NCI-H1417 (cell line): ENCODE measurements at places on chromosomes 3 and 15.

DNA sequence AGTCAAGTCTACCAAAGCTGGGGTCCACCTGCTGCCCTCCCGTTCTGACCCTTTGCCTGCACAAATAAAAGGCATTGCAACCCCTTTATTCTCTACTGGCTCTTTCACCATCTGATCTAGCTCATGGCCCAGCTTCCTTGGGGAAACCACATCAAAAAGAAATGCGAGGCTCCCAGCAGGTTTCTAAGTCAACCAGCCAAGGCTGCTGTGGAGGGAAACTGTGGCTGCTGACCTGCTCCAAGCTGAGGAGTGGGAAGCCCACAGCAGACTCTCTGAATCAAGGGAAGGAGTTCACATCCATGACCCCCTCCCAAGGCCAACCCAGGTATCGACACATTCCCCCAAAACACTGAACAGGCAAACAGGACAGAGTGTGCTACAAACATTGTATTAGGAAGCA, 25.2 kb upstream of the SLCO2A1 start:
- DNase-seq, result no peak

GRCh38 chr3:164451072-164451910, 627.0 kb downstream of the SI start:
- no peak for DNase-seq

DNA sequence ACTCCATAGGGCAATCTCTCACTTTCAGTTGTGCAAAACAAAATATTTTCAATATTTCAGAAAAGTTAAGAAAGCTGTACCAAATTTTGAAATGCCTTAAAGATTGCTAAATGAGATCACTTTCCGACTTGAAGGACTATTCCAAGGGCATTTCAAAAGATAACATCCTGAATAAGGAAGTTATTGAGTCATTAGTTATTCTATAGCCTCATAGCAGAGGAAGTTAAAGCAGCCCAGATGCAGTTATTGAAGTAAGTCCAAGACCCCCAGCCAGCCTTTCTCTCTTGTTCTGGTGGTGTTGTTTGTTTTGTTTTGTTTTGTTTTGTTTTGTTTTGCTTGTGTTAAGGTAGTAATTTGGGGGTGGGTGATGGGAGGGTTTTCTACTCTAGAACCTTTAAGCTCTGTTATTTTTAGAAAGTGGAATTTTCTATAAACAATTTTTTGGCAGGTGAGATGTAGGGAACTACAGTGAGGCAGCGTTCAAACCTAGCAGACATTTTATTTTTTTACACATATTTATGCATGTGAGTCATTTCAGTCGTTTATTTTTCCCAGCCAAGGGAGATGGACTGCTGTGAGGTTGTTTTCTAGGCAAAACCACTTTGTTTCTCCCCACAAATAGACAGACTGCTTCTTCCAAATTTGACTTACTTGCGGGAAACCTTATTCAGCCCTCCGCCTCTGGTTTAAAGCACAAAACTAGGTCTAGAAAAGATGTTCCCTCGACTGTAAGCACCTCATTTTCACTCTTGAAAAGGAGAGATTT, 216.3 kb upstream of the ARPP21 start:
- DNase-seq, result no peak

GRCh38 chr3:37715358-37715757, 146.3 kb upstream of the CTDSPL start:
- DNase-seq, result no peak

DNA sequence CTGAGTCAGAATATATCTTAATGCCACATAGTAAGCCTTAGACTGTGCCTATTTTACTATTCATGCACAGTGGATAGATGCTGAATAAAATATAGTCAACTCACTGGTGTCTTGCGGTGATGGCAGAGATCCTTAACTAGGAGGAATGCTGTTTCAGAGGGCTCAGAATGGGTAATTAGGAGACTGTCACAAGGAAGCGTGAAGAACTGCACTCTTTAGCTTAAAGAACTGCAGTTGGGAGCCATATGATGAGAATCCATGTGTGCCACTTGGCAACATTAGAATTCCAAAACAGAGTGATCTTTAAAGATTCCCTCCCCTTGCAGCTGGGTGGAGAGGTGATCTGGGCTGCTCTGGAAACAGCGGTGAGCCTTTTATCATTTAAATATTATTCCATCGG, 357.6 kb downstream of the MCTP2 start:
- DNase-seq, result no peak

- DNase-seq, result no peak
Measured at GRCh38 chr15:25469377-25469776, 30.6 kb upstream of the UBE3A start.

DNA sequence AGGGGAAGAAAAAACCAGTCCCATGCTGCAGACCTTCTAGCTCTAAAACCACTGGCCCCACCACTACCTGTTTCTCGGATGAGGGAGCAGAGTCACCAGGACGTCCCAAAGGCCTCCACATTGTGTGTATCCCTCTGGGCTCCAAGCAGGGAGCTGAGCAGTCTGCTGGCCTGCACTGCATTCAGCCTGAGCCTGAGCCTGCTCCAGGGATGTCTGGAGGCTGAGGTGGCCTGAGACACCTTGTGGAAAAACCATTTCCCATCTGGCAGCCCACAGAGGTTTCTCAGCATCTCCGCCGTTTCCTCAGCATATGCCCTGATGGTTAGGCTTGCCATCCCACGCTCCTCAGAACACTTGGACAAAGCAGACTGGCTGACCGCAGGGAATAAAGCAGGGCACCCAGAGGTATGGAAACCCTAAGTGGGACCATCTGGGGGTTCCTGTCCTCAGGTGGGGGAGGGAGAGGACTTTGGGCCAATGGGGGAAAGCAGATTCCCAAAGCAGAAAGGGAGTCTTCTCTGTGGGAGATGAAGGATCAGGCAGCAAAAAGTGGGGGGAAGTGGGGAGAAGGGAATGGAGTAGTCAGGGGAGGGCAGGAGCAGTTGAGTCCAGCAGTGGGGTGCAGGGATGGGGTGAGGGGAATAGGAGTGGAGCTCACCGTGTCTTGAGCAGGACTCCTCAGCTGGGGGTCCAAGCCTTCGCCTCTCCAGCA, at the start of gene CILP:
TSS of gene CILP (minus strand) at position 704 of the 712 bp plus-strand sequence. CDS start 1,718 bp downstream, outside the sequence.
- DNase-seq, result no peak

DNA sequence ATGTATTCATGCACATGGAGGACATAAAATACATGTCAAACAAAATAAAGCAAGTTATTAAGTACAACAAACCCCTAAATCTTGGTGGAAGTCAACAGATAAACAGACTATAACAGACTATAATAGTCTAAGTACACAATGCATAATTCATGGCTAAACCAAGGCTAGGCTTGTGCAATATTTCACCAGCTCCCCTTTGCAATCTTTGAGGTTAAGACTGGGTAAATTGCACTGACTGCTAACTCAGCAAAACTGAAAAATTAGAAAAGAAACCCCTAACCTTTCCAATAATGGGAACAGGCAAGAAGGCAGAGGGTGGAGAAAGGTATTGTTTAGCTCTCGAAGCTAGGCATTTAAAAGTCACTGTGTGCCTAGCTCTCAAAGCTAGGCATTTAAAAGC, 304.9 kb upstream of the WNT5A start:
- no peak for DNase-seq

DNA sequence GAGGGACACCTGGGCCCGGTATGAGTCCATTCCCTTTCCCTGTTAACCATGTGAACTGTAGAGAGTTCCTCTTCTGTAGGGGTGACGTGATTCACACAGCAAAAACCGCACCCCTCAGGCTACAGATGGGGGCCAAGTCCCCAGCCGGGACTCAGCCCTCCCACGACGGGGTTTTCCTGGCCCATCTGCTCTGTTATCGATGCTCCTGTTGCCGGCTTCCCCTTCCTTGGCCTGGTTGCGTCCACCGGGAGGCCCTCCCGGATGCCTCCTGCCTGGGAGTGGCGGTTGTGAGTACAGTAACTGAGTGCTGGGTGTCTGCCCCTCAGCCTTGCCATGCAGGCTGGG, 817 bp upstream of the PLXNA1 start:
- DNase-seq, result no peak

DNA sequence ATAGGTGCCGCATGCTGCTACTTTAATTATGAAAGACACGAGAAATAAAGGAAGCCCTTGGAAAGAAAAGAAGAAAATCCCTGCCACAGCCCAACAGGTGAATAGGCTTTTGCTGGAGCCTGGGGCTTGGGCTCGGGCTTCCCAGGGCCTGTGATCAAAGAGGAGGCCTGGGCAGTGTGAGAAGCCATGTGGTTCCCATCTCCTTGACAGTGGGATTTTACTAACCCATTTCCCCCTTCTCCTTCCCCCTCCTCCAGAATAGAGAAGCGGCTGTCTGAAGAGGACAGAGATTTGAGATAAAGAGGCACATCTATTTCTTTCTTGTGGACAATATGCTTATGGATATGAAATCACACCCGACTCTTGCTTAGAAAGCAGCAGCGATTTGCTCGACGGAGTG, 369.1 kb downstream of the MCTP2 start:
- no peak for DNase-seq

DNA sequence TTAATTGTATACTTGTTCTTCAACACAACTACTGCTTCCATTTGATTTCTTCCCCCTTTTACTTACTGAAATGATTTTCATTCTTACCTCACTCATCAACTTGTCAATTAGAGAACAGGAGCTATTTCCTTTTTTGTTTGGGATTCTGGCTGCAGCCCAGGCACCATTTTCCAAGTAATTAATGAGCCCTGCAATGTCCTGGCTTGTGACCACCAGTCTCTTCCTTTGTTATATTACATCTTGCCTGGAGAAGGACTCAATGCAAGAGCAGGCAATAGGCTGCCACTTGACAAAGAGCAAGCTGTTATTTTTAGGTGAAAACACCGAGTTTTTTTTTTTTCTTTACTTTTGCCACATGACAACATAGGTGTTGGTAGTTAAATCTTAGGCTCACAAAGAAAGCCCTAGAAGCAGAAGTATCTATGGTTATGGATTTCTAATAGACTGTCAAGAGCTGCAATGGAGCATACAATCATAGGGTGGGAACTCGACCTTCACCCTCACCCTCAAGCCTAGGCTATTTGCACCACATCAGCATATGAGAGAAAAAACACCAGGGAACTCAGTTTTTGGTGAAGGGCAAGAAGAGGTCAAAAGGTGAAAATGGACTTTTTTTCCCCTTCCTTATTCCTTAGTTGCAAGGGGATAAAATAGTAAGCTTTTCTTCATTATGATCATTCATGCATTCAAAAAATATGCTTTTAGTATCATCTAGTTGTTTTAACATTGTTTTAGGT, 114.9 kb downstream of the TNIK start:
- DNase-seq, result no peak

DNA sequence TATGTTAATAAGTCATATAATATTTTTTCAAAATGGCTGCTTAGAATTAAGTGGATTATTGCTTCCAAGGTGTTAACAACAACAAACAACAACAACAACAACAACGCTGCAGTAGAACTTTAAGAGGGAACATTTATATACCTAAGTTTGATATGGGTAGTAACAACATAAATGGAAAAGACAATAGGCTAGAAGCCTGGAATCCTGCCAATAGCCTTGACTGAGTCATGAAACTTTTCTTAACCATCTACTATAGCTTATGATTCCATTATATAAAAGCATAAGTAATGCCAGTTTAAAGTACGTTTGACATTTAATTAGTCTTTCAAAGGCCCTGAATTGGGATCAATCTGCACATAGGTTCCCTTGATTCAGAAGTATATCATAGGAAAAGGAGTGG, 31.2 kb downstream of the SATB1 start:
- DNase-seq, result no peak

GRCh38 chr3:195714380-195715011, 6.3 kb upstream of the MUC20 start:
- no peak for DNase-seq
